ENCODE measurements at places on chromosomes 7 and 10.

DNA sequence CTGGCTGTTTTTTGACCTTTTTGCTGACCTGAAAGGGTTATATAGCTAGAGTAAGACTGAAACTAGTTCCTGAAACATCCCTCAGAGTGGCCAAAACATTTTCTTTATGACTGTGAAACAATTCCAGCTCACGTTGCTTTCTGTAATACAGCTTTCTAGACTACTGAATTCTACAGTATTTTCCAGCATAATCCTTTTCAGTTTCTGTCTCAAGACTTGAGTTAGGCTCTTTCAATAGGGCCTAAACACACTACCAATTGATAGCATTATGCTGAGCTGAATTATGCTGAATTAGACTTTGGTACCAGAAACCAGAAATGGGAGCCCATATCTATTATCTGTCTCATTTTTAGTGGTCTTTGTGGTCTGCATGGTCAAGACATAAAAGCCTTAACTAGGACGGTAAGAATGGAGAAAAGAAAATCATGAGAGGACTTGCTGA, 72.6 kb downstream of the EPDR1 start:
- no peak for DNase-seq

DNA sequence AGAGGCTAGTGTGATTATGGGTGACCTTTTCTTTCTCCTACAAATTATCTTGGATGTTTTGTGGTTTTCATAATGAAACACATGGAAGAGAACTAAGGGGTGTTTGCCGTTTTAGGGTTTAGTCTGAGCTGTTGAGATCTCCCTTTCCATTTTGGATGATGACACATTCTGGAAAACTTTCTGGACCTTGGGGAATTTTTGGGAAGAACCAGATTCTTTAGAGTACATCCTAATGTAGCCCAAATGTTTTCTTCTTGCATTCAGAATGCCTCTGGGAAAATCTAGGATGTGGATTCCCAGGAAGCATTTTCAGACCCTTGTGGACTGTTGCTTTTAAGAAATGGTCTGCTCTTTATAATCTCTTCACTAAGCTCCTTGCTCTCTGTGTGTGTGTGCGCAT, 165.7 kb downstream of the SORCS3 start:
- peak; percentile 11 for DNase-seq

- DNase-seq, result peak; percentile 94
Observed at GRCh38 chr7:1044189-1045068, at the start of gene GPR146. Gene GPR146 (plus strand): TSS chr7:1044546. CDS start chr7:1057516, 12,970 bp downstream.

GRCh38 chr7:66682350-66683093, 53.8 kb downstream of the KCTD7 start:
- peak; percentile 67 for DNase-seq

- no peak for DNase-seq
Observed at GRCh38 chr10:125482637-125483036, 200.3 kb downstream of the TEX36 start.

DNA sequence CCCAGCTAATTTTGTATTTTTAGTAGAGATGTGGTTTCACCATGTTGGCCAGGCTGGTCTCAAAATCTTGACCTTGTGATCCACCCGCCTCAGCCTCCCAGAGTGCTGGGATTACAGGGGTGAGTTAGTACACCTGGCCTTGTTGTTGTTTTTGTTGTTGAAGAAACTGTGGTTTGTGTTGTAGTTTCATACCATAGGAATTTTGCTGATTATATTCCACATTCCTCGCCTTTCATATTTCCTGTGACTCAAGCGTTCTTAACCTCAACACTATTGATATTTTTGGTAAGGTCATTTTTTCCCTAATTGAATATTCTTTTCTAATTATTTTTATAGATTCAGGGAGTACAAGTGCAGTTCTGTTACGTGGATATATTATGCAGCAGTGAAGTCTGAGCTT, 16.7 kb downstream of the LIPF start:
- no peak for DNase-seq

GRCh38 chr7:118969370-118969769, 744.9 kb downstream of the ANKRD7 start:
- no peak for DNase-seq

GRCh38 chr10:100718197-100718742, 27.1 kb upstream of the PAX2 start:
- no peak for DNase-seq

- no peak for DNase-seq
Observed at GRCh38 chr10:76514321-76514720, 1082.9 kb downstream of the LRMDA start.

DNA sequence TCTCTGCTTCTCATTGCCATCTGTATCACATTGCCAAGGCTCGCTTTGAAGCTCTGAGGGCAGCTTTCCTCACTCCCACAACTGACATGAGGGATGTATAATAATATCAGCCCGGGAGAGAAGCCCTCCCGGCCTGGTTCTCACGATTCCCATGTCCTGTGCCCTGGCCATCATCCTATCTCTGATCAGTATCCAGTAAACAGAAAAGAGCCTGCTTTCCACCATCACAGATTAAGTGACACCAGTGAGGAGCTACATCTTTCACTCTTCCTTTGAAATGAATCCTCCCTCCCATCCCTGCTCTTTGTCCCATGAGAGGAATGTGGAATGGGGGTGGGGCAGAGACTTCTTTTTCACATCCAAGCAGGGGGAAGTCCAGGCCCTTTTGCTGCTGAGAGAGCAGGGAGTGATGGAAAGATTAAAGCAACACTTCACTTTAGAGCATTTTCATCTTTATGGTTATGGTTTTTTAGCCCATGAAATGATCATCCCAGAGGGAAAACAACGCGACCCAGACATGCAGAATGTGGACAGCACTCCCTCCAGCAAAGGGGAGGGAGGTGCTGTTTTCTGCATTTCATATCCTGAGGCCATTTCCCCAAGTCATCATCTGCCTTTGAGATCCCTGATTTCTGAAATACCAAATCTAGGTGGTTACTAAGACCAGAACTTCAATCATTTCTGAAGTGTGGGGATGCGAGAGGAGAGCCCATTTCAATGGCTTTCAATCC, 84.6 kb upstream of the LYZL1 start:
- DNase-seq, result no peak

DNA sequence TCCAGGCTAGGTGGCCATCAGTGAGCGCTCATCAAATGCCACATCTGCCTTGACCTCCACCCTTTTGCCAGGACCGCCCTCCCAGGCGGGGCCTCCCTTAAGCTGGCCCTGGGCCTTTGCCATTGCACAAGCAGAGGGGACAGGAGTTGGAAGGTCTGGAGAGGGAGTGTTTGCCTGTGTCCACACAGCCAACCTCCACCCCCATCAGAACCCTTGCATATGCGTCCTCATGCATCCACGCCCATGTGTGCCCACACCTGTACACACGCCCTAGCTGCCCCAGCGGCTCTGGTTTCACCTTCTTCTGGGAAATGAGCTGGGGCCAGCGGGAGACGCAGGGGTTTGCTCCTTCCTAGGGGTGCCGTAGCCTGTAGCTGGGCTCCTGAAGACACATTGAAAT, 64.0 kb downstream of the NEURL1 start:
- no peak for DNase-seq

GRCh38 chr7:66894463-66895080, 26.5 kb upstream of the TMEM248 start:
- peak; percentile 43 for DNase-seq

GRCh38 chr7:455110-455928, 64.3 kb downstream of the PDGFA start:
- DNase-seq, result no peak

- no peak for DNase-seq
Observed at GRCh38 chr10:92848037-92848440, 281 bp upstream of the EXOC6 start.

GRCh38 chr10:87880336-87880735, 16.9 kb downstream of the PTEN start:
- DNase-seq, result no peak

GRCh38 chr10:12195603-12196506, at the start of the genes CDC123 and NUDT5:
Gene CDC123 (plus strand): TSS chr10:12196188. CDS start chr10:12196246, 58 bp downstream.
Gene NUDT5 (minus strand): TSS chr10:12195891. CDS start chr10:12186291, 9,600 bp downstream.
- peak; percentile 89 for DNase-seq

GRCh38 chr10:30068492-30069223, 9.3 kb upstream of the JCAD start:
- no peak for DNase-seq

DNA sequence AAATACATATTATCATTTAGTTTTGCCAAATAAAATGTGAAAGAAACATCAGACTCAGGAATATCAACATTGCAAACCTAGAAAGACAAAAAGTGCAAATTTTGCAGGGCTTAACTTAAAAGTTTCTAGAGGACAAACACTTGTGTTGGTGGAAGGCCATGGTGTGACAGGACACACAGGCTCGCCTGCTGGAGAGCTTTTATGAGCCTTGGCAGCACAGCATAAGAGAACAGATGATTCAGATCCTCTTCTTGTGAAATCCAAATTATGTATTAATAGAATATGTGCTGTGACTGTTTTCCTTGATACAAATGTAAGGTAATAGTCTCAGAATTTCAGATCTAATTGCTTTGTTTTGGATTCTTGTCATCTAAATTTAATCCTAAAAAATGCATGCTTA, 72.9 kb upstream of the ABCB5 start:
- DNase-seq, result peak; percentile 27

- DNase-seq, result no peak
Observed at GRCh38 chr10:59222788-59223187, 46.3 kb downstream of the PHYHIPL start.

GRCh38 chr7:4833691-4834600, 27.9 kb downstream of the PAPOLB start:
- DNase-seq, result no peak

GRCh38 chr10:47121336-47121735, 178.7 kb upstream of the GDF10 start:
- DNase-seq, result no peak

DNA sequence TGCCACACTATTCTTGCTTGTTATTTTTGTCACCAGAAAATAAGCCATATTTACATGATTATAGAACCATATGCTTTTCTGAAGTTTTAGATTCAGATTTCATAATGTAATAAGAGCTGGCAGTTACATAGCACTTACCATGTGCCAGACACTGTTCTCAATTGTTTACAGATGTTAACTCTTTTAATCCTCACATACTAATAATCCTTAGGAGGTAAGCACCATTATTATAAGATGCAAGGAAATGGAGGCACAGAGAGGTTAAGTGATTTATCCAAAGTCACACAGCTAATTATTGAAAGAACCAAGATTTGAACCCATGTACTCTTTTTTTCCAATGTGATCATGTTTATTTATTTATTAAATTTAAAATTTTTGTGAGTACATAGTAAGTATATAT, 57.2 kb downstream of the CREB5 start:
- DNase-seq, result no peak

DNA sequence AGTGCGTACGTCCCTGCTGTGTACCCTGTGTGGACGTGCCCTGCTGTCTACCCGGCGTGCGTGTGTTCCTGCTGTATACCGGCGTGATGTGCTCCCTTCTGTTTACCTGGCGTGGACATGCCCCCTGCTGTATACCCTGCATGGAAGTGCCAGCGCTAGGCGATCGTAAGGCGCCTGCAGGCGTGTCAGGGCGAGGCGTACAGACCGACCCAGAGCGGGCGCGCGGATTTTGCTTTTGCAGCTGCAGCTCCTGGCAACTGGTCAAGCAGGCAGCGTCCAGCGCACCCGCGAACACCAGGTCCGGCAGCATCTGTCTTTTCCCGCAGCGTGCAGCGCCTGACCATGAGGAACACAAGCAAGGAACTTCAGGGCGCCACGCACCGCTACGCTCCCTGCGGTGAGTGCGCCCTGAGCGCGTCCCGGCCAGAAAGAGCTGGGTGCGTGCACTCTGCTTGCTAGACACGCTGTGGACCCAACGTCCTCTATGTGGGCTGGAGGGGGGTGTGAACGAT, 680 bp downstream of the C7orf57 start:
- DNase-seq, result peak; percentile 28

DNA sequence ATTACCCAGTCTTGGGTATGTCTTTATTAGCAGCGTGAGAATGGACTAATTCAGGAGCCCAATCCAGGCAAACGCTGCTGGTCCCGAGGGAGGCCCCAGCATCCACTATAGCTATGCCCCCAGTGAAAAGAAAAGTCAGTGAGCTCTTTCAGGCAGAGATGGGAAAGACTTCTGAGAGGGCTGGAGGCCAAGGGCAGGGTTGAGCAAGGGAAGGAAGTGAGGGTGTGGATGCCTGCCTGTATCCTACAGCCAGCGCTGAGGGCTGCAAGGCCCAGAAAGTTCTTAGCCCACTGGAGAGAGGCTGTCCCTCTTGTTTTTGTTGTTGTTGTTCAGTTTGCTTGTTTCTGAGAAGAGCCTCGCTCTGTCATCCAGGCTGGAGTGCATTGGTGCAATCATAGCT, 261.6 kb downstream of the ZEB1 start:
- DNase-seq, result no peak

GRCh38 chr10:9051328-9051974, 997.0 kb downstream of the GATA3 start:
- no peak for DNase-seq

GRCh38 chr10:48517911-48518811, 86.7 kb downstream of the ARHGAP22 start:
- DNase-seq, result no peak

GRCh38 chr10:124401633-124402032, 17.1 kb downstream of the OAT start:
- no peak for DNase-seq

GRCh38 chr7:35825974-35826373, 25.1 kb downstream of the SEPTIN7 start:
- DNase-seq, result no peak

DNA sequence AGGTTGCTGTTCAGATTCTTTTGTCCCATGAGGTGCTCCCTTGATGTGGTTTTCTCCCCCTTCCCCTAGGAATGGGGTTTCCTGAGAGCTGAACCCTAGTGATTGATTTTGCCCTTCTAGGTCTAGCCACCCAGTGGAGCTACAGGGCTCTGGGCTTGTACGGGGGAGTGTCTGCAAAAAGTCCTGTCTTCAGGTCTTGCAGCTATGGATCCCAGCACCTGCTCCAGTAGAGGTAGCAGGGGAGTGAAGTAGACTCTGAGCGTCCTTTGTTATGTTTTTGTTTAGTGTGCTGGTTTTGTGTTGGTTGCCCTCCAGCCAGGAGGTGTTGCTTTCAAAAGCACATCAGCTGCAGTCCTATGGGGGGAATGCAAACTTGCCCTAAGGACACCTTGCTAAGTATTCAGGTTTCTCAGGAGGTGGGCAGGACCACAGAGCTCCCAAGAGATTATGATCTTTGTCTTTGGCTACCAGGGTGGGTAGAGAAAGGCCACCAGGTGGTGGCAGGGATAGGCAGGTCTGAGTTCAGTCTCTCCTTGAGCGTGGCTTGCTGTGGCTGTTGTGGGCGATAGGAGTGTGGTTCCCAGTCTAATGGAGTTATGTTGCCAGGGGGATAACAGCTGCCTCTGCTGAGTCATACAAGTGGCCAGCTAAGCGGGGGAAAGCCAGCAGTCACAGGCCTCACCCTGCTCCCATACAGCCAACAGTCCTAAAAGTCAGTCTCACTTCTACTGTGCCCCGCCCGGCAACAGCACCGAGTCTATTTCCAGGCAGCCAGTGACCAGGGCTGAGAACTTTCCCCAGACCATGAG, 92.4 kb upstream of the JCAD start:
- peak; percentile 92 for DNase-seq

DNA sequence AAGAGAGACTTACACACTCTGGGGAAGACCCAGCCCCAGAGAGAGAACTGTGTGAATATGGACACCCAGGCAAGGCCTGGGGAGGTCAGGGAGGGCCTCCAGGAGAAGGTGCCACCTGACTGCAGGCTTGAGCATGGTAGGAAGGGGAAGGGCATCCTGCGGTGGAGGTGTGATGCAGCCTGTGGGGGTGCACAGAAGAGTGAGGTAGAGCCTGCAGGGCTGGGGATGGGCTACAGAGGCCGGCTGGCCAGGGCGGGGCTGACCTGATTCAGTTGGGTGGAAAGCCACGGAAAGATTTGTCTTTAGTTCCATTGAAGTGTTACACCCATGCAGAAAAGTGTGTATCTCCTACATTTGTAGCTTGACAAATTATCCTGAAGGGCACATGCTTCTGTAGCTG, 47.6 kb downstream of the ZMIZ1 start:
- no peak for DNase-seq

Data from fibroblast of mammary gland (primary cell).